T-helper 9 cell (primary cell): ENCODE measurements at places on chromosomes 4 and X.

DNA sequence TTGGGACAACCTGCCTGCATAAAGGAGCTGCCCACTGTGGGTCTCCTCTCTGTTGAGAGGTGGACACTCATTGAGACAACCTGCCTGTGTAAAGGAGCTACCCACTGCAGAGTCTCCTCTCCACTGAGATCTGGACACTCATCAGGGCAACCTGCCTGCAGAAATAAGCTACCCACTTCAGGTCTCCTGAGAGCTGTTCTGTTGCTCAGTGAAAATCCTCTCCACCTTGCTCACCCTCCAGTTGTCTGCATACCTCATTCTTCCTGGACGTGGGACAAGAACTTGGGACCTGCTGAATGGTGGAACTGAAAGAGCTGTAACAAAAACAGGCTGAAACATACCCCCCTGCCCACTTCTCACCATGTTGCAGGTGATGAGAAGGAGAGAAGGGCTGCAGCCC, 59.9 kb upstream of the CDKN2AIP start:
- DNase-seq = no peak

- DNase-seq = no peak
Measured at GRCh38 chr4:75141162-75141561, 208.2 kb downstream of the PARM1 start.

GRCh38 chrX:120147537-120147936, 10.9 kb upstream of the RHOXF2 start:
- DNase-seq = no peak

DNA sequence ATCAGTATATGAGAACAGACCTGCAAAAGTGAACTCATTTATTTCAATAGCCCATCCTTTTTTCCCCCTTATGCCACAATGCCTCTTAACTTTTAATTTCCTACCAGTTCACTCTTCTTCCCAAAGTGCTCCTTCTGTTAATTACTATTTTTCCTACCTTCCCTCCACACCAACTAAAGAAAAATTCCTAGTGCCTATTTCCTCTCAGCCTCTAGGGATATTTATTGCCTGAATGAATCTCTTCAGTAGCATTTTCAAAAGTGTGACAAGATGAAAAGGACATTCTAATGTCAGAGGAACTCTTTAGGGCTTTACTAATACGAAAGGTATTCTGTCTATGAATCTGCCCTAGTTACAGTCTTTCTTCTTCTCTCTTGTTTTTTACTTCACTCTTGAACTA, 181.1 kb upstream of the SPRY1 start:
- DNase-seq = no peak

DNA sequence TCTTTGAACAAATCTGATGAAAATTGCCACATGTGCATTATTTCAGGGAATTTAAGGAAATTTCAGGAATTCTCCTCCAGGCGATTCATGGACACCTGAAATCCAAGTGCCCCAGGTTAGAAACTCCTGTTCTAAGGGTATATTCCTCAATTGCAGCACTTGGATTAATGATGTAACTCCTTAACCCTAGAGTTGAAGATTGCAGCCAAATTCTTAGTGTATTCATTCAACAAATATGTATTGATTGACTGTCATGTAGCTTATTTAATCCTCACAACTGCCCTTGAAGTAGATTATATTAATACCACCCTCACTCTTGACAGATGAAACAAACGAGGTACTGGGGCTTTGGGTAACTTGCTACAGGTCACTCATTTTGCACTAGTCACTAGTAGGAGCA, 11.3 kb downstream of the CETN2 start:
- DNase-seq = no peak

DNA sequence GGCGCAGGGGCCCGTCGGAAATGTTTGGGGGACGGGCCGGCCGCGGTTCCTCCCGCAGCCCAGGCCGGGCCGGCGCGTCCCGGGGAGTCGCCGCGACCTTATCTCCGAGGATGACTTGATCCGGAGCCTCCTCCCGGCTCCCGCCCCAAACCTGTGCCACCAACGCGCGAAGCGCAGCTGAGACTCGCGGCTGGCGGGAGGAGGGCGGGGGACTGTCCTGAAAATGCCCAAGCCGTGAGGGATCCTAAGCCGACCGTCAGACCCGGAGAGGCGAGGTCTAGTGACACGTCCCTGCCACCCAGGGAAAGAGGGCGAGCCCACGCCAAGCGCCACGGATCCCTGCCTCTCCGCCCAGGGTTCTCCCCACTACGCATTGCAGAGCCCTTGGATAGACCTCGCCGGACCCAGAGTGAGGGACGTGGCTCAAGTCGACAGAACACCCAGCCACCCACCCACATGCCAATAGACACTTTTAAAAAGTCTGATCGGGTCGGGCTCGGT, 26.9 kb downstream of the UTP14A start:
- no peak for DNase-seq
